NCI-H748 treated with DMSO at 0.1 percent for 48 hours (cell line): ENCODE measurements at places on chromosomes 7 and 10.
A peak's percentile ranks its signal among the peaks of the same experiment; 100 is the strongest.

- no peak for DNase-seq
These were observed 34.4 kb upstream of the ADCYAP1R1 start for GRCh38 chr7:31017721-31018120.

DNA sequence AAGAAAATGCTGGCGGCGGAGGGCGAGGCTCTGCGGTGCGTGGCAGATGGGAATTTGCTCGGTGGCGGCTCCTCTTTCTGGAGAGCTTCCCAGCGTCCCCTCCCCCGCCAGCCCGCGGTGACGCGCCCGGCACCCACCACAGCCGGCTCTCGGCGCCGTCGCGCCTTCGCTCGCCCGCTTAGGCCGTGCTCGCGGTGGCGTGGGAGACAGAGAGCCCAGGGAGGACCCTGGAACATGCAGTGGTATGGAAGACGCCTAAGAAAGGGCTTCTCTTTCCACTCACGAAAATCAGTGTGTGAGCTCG, 576 bp upstream of the CSGALNACT2 start:
- no peak for DNase-seq

DNA sequence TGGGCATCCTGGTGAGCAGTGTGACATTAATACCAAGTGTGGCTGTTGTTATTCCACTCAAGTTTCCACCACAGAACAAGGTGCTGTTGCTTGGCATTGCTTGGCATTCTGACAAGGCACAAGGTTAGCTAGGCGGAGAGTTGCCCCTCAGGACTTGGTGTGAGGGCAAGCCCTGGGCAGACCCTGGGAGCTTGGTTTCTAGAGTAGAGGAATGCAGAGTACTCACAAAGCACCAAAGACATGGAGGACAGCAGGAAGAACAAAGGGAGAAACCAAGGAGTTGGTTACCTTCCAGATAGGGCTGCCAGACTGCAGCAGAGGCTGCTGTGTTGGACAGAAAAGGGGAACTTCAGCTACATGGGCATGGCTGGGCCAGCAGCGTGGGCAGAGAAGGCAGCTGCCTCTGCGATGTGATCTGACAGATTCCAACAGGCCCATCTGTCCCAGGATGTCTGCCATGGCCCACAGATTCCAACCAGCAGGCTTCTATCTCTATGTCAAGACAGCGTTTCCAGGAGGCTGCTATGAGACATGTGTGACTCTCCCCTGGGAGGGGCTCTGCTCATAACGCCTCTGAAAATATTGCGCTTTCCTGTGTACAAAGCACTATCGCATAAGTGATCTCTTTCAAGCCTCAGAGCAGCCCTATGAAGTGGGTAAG, 1.8 kb downstream of the GOLGA7B start:
- DNase-seq = no peak

GRCh38 chr10:65940816-65941662, 984.8 kb upstream of the LRRTM3 start:
- no peak for DNase-seq

GRCh38 chr7:80053124-80053523, 81.5 kb upstream of the GNAI1 start:
- peak; percentile 79 for DNase-seq
